ENCODE measurements at places on chromosomes 2 and 18.

GRCh38 chr2:40611196-40611595, 159.3 kb upstream of the SLC8A1 start:
- DNase-seq, result no peak

- peak; percentile 94 for DNase-seq
These were observed 155.4 kb downstream of the MAP2 start for GRCh38 chr2:209579230-209579749.

- peak; percentile 56 for DNase-seq
These were observed 195.2 kb downstream of the SLC8A1 start for GRCh38 chr2:40256649-40257048.

GRCh38 chr18:32373995-32374394, 96.7 kb downstream of the GAREM1 start:
- peak; percentile 77 for DNase-seq

GRCh38 chr2:150450765-150451164, 36.7 kb downstream of the RND3 start:
- no peak for DNase-seq

GRCh38 chr2:130735200-130735599, 6.3 kb downstream of the GPR148 start:
- no peak for DNase-seq

GRCh38 chr2:39631718-39632117, 34.0 kb upstream of the TMEM178A start:
- DNase-seq, result no peak

GRCh38 chr2:24515831-24516230, 24.8 kb downstream of the NCOA1 start:
- DNase-seq, result no peak

DNA sequence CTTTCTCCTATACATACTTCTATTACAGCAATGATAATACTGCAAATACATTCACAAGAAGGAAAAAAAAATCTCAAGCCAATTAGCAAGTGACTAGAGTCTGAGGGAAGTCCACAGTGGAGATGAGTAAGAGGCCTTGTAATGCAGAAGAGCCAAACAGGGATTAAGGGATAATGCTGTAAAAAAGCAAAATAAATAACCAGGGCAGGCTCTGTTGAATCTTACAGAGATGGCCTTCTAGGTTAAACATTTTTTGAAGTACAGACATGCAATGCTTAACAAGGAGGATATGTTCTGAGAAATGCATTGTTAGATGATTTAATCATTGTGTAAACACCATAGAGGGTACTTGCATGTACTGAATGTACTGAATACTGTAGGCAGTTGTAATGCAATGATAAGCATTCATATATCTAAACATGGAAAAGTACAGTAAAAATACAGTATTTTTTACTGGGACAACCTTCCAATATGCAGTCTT, 122.1 kb upstream of the RMDN2 start:
- DNase-seq, result no peak

DNA sequence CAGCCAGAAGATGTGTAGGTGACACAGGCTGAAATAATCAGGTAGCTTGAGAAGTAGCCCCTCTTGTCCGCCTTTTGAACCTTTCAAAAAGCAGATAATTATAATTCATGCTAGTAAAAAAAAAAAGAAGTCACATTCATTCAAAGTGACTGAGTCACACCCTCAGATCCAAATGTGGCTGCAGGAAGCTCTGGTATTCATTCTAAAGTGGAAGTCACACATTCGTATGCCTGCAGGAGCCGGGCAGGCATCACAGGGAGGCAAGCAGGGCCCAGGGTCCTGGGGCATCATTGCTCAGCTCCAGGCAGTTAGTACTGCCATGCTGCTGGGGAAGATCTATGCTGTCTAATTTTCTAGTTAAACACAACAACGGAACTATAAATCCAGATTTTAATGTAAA, 21.7 kb upstream of the RAB11FIP5 start:
- DNase-seq, result no peak

GRCh38 chr2:105398336-105399206, at the start of gene FHL2:
TSS of gene FHL2 (minus strand) at chr2:105399051. CDS start at chr2:105386516, 12,535 bp downstream.
- no peak for DNase-seq

- DNase-seq, result peak; percentile 21
These were observed 86.7 kb downstream of the C18orf54 start for GRCh38 chr18:54444319-54444914.

GRCh38 chr2:239288951-239289511, 111.8 kb downstream of the HDAC4 start:
- DNase-seq, result no peak

DNA sequence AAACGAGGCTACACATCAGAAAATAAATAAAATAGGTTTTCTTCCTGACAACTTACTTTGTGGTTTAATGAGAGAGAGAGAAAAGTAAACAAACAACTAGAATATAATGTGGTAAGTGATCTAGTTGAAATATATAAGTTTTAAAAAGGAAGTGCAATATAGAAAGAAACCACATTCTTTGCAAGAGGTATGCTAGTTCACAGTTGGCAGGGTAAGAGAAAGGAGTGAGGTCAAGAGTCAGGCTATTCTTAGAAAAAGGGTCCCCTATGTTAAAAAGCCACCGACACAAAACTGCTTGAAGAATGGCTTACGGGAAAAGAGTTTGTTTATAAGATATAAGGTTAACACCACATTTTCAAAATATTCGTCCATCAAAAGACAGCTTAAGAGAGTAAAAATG, 462.1 kb downstream of the ERBB4 start:
- no peak for DNase-seq

GRCh38 chr2:164964700-164965099, 9.4 kb upstream of the SLC38A11 start:
- no peak for DNase-seq

- DNase-seq, result no peak
These were observed 54.0 kb downstream of the IWS1 start for GRCh38 chr2:127472268-127472667.

GRCh38 chr2:191314697-191315364, 69.6 kb downstream of the MYO1B start:
- no peak for DNase-seq

DNA sequence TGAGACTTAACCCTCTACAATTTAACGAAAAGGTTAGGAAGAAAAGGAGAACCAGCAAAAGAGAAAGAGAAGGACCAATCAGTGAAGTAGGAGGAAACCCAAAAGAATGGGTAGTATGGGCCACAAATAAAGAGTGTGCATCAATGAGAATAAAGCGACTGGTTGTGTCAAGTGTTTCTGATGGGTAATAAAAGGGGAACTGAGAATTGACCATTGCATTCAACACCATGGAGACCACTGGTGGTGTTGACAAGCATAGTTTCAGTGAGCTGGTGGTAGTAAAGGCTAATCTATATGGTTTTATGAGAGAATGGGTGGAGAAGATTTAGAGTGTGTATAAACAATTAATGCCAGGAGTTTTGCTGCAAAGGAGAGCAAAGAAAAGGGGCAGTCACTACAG, 75.4 kb downstream of the CSRNP3 start:
- no peak for DNase-seq

DNA sequence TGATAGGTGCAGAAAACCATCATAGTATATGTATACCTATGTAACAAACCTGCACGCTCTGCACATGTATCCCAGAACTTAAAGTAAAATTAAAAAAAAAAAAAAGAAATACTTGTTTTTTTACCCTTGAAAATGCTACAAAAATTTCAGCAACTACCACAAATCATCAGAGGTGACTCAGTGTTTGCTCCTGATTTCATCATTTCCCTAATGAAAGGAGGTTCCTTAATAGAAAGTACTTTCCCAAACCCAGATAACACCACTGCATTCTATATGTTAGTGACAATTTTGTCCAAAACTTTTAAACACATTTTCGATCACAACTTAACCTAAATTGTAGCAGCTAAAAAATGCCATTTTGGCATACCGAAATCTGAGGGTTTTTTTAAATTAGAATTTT, 163.3 kb downstream of the SLC39A10 start:
- no peak for DNase-seq

DNA sequence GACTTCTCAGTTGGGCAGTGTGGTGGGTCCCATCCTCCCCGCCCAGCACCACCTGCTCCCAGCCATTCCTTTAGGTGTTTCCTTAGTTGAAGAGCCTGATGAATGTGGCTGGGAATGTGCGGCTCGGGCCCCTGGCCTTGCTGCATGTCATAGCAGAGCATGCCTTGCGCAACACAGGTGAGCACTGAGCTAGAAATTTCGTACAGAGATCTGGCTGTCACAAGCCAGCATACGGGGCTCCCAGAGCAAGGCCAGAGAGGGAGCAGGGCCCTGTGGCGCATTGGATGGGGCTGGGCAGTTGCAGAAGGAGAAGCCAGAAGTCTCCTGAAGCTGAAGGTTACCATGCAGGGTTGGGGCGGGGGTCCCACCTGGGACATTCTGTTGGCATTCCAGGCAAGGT, 129.7 kb downstream of the WDSUB1 start:
- no peak for DNase-seq

- DNase-seq, result no peak
These were observed 208.5 kb downstream of the SH3BP4 start for GRCh38 chr2:235160281-235160810.

DNA sequence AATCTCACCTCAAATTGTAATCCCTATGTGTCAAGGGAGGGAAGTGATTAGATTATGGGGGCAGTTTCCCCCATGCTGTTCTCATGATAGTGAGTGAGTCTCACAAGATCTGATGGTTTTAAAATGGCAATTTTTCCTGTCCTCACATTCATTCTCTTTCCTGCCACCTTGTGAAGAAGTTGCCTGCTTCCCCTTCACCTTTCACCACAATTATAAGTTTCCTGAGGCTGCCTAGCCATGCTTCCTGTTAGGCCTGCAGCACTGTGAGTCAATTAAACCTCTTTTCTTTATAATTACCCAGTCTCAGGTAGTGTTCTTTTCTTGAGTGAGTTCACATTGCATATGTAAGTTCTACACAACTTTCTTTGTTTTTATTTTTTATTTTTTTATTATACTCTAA, 271.5 kb downstream of the EXOC6B start:
- DNase-seq, result no peak

DNA sequence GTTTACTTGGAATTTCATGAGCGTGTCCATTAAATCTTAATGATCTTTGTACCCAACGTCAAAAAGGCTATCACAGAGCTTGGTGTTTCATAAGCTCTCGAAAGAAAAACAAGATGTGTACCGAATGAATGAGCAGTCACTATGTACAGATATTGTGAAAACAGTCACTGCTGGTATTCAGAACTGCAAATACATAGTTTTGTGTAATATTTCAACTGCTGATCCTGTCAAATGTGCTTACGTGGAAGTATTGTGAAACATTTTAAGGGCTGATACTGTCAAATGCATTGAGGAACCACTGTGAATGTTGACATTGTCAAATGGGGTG, 184.2 kb upstream of the KLHL29 start:
- DNase-seq, result no peak

DNA sequence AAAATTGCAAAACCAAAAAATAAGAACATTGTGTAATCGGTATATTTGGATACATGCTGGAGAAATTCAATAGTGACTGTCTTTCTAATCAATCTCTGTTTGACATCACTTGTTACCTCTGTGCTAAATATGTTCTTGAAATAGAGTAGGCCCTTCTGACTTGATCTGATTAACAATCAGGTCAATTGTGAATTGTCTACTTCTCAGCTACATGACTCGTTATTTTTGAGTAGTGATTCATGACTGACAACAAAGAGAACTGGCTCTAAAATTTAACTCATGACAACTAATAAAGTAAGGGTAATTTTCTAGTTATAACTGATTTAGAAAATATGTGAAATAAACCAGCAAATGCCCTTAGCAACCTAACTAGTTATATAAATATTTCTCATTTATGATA, 312.1 kb downstream of the TMX3 start:
- DNase-seq, result peak; percentile 35

DNA sequence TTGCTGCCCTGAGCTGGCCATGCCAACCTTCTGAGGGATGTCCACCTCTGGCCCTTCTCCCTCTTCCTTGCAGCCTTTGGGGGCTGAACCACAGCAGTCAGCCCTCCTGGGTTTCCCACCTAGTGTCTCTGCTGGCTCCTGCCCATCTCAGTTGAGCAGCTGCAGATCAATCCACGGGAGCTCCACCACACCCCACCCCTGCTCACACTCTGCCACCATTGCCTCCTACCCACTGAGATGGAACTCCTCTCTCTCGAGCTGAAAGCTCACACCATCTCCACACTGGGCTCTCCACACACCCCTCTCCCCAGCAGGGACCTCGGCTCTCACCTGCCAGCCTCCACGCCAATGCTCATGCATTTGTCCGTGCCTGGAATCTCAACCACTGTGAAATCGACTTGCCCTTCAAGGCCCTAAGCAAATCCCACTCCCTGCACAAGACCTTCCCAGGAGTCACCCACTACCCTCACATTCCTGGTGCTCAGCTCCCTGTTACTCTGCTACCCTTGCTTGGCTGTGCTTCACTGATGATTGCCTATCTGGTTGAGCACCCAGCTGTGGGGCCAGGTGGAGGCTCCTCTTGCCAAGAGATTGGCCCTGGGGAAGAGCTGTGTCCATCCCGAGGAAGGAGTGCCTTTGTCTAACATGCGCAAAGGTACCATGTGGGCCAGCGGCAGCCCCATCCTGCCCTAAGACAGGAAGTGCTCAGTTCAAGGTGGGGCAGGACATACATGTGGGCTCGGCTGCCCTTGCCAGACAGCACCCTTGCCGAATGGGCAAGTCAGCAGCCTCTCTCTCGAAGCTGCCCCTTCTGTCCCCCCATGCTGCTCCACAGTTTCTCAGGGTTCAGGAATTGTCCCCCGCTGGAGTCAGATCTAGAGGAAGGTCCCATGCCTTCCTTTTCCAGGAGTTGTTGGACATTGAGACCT, 208.7 kb downstream of the CYP26B1 start:
- no peak for DNase-seq

GRCh38 chr18:52060607-52061304, 279.2 kb upstream of the DCC start:
- peak; percentile 94 for DNase-seq

- DNase-seq, result no peak
These were observed 508.9 kb downstream of the FBXO15 start for GRCh38 chr18:73638709-73639108.

DNA sequence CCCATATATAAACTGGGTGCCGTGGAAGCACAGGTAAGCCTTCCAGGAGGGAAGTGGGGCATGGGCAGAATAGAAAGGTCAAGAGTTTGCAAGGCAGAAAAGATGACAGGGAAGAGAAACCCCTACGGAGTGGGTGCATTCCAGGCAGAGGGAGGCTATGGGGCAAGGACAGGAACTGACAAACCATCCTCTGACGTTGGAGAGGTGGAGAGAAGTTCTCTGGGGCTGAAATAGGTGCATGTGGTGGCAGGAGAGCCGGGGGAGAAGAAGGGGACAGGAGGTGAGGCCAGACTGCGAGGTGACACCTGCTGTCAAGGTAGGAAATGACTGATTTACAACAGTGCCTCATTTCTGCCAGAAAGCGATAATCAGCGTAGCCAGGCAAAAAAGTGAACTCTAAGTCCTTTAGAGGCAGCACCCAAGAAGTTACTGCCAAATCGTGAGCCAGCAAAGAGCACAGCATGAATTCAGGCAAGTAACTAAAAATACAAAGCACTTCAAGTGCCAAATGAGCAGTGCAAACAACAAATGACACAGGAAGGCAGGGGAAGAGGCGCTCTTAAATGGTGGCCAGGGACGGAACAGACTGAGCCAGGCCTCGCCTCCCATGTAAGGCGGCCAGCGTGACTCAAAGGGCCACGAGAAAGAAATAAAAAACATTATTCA, 113.3 kb upstream of the ACVR1C start:
- no peak for DNase-seq
